Kidney epithelial cell (primary cell): ENCODE measurements at places on chromosomes 2 and 18.
A peak's percentile ranks its signal among the peaks of the same experiment; 100 is the strongest.

DNA sequence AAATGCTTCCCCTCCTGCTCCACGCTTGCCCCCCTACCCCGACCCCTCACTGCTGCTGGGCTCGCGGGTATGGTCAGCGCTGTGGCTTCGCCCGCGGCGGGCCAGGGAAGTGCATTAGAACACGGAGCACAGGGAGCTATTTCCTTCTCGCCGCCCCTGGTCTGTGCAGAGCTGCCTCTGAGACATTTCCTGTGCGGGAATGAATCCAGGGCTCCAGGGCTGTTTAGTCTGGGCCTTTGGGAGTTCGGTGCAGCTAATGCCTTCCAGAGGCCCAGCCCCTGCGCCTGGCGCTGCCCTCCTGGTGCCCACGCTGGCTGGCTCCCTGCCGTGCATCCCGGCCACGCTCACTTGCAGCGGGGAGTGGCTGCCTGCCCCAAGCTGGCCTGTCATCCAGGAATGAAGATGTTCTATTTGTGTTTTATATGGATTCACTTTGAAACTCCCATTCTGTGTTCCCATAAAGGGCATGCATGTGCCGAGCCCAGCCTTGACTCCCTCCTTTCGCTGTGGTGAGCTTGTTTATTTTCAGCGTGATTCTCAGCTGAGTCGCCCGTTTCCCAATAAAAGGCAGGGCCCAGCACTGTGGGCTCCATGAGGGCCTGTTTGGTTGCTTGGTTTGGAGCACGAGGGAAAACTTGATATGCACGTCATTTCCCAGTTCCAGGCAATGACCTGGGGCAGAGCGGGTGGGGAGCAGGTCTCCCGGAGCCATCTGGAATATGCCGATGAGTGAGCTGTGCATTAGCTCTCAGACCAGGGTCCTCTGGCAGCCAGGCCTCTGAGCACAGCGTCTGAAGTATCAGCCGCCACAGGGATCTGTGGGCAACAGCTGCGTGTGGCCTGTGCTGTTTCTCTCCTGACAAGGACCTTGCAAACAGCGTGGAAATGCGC lies 42.7 kb downstream of the SH3RF3 start:
- DNase-seq, result peak; percentile 35

GRCh38 chr2:136125236-136125635 lies 7.3 kb upstream of the CXCR4 start:
- DNase-seq, result no peak

- DNase-seq, result no peak
Measured at GRCh38 chr2:136246086-136246669, 128.2 kb upstream of the CXCR4 start.

DNA sequence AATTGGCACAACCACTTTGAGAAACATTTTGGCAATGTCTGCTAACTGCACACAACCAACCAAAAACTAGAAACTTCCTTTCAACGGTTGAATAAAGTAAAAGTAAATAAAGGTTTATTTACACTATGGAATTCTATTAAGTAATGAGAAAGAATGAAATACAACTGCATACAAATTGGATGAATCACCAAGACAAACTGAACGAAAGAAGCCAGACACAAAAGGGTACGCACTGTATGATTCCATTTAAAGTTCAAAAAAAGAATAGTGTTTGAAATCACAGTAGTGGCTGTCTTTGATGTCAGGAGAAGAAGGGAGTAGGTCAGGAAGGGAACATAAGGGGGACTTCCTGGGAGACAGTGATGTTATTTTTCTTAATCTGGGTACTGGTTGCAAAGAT lies 46.5 kb upstream of the SULT1C3 start:
- no peak for DNase-seq

DNA sequence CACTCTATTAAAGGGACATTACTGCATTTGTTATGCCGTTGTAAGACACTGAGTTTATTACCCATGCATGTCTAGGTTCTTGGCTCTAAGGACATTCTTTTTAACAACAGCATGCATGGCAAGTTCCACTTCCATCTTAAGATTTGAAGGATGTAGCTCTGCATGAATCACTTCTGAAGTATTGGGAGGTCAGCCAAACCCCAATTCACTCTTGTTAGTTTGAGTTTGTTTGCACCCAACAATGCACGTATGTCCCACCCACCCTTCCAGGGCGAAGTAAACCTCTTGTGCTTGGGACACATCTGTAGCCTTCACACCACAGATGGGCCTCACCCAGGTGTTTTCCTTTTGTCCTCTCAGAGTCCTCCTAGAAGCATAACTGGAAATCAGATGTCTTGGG lies 5.6 kb upstream of the LAMA3 start:
- no peak for DNase-seq

GRCh38 chr2:109345653-109346480 lies 216.9 kb downstream of the SH3RF3 start:
- DNase-seq, result no peak

DNA sequence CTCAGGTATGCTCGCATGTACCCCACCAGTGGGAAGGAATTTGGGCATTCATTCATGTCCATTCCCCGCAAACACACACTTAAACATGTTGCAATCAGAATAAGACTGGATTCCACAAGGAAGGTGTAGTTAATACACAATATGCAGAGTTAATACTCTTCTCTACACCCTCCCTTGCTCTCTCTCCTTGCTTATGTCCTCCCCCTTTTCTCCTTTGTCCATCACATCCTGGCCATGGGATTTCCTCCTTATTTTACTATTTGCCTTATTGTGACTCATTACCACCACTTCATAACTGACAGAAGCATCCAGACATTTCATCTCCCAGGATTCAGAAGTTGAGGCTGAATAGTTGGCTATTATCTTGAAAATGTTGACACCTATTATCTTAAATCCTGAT lies 473.8 kb upstream of the SPHKAP start:
- DNase-seq, result no peak

- DNase-seq, result no peak
Measured at GRCh38 chr2:45120546-45120945, 111.3 kb upstream of the SIX2 start.

DNA sequence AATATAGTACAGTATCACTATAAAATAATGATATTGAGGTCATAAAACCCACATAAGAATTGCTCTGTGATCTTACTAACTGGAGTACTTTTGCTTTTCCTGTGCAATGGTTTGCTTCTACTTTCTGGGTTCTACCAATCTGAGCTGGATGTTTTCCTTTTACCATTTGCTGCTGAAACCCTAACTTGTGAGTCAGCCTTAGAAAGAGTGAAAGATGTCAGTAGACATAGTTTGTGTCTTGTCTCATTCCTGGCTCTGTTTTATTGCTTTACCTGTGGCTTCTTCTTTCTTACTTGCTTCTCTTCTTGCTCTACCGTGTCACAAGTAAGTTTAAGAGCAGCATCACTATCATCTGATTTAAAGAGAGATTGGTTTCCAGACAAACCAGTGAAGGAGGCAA lies 61.0 kb downstream of the MBD2 start:
- no peak for DNase-seq

DNA sequence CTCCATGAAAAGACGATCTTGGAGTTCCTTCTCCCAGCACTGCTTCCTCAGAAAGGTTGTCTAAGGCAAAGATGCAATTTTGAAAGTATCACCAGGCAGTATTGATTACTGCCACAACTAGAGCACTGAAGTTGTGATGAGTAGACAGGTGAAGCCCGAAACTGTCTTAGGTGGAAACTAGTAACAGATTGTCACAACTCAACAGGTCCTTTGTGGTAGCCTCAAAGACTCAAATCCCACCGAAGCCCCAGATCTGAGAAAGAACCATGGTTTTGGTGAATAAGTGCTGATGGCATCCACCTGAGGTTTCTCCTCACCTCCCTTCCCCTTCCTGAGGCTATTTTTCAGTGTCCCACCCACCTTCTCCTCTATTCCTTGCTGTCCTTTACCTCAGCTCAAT lies 248.0 kb downstream of the DSEL start:
- DNase-seq, result no peak

- DNase-seq, result no peak
Measured at GRCh38 chr2:215758691-215759090, 254.7 kb downstream of the MREG start.

DNA sequence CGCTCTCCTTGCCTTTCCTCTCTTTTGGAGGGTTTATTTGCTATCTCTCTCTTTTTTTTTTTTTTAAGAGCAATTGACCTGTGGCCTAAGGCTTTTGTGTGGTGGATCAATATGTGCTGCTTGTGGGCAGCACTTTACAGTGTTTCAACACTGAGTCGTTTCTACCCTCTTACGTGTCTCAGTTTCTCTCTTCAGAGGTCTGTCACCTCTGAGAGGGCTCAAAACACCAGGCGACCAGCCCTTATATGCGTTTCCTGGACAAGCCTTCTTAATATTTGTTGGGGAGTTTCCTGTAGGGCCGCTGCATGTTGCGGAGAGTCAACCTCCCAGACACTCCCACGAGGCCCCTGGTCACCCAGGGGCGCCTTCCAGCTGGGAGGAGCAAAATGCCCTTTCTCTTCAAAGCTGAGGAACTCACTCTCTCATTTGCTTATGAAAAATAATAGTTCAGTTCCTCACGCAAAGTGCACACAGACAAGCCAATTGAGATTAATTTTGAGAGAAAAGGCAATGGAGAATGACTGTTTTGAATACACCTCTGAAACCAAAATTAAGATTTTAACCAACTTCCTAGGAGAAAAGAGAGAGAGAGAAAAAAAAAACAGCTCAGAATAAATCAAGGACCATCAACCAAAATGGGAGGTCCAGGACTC lies 96.3 kb upstream of the B3GNT2 start:
- DNase-seq, result no peak

GRCh38 chr2:67313536-67313935 lies 83.6 kb upstream of the ETAA1 start:
- no peak for DNase-seq

DNA sequence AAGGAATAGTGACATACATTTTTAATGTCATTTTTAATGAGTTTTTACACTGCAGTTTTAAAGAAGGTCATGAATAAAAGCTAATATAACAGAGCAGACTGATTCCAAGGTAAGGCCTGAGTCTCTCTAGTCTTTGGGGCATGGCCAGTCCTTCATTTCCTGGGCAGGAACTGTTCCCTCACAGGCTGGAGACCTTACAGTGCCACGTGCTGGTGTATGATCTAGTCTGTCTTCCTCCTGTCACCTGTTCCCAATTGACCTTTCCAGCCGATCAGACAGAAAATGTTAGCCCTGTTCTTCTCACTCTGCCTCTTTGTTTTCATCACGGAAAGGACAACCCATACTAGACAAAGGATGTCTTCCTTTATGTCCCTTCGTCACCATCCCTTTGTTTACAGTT lies 33.6 kb downstream of the ZCCHC2 start:
- DNase-seq, result no peak

GRCh38 chr2:79831961-79832360 lies 319.1 kb downstream of the CTNNA2 start:
- DNase-seq, result no peak

GRCh38 chr2:219775506-219775905 lies 148.1 kb downstream of the SLC4A3 start:
- DNase-seq, result no peak

DNA sequence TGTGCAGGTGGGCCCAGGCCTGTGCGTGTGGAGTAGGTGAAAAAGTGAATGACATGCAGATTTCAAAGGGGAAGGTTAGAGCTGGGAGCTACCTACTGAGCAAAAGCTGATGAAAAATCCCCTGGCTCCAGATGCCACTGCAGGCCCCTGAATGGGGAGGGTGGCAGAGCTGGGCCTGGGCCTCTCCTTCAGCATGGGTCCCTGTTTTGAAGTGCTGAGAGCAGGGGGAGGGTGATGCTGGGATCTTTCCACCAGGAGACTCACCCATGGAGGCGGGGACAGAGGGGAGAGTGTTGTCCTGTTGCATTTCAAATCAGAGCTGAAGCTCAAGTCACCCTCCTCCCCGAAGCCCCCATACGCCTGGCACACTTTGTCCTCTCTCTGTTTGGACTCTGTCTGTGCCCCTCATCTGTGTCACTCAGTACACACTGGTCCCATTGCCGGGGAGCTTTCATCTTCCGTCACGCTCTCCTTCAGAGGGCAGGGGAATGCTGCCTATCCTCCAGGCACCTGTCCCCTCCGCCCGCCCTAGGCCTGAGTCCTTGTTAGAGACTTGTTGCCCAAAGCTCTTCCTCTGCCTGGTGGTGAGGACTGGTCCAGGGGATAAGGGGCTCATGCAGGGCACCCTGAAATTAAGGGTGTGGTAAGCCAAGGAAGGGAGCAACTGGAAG lies 206.6 kb downstream of the HAUS1 start:
- DNase-seq, result no peak

DNA sequence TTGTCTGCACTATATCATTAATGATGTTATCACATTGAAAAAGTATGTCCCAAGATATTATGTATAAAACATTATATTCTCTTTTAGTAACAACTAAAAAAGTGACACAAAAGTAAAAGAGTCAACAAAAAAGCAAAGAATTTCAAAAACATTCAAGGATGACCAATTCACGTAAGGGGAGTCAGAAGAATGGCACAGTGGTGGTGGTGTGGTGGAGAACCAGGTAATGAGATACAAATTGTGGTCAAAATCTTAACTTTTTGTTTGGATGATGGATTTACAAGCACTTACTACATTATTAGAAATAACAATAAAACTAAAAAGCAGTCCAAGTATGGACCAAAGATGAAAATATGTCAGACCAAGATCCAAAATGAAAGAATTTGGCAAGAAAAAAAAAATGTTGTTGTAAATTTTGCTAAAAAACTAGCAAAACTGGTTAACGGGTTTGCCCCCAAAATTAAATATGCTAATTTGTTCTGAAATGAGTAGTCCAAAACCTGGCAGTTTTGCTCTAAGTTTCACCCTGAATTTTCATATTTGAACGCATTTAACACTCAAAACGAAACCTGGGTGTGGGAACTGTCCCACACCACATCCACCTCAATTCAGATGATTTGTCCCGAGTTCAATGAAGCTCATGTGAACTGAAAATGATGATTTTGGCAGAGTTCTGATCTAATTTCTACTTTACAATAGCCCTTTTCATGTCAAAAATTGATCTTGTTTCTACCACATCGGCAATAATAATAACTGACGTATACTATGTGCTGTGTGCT lies 135.8 kb downstream of the IKZF2 start:
- DNase-seq, result no peak

DNA sequence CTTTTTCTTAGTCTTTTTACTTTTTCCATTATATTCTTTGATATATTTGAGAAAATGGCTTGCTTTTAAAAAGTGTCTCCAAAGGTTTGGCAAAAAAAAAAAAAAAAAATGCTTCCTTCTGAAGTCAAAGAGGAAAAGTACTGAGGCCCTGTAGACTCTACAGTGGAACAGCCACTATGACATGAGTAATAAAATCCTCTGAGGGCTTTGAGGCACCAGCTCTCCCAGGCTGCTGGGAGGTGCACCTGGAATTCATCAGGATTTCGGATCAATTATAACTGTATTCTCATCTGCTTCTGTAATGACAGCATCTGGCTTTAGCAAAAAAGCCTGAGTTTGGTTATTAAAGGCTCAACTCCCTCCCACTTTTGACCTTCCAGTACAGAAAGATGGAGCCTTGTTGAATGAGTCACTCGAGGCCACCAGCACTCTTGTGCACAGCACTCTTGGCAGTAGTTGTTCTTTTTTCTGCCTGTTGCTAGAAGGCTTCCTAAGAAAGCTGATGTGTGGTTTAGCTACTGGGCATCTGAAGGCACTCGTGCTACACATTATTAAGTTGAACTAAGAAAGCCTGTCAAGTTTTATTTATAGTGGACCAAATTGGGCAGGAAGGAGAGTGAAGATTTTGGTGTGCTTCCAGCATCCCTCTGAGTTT lies 131.3 kb downstream of the PRPF40A start:
- DNase-seq, result peak; percentile 52

- no peak for DNase-seq
Measured at GRCh38 chr18:51867767-51868166, 472.2 kb upstream of the DCC start.
